Activated T-cell treated with anti-CD3 and anti-CD28 coated beads, Interleukin-2, amount 50 U/mL, for 48 hours (primary cell): ENCODE measurements at places on chromosomes 7 and 10.

GRCh38 chr7:23107781-23108180, 2.2 kb downstream of the KLHL7 start:
- no peak for DNase-seq

DNA sequence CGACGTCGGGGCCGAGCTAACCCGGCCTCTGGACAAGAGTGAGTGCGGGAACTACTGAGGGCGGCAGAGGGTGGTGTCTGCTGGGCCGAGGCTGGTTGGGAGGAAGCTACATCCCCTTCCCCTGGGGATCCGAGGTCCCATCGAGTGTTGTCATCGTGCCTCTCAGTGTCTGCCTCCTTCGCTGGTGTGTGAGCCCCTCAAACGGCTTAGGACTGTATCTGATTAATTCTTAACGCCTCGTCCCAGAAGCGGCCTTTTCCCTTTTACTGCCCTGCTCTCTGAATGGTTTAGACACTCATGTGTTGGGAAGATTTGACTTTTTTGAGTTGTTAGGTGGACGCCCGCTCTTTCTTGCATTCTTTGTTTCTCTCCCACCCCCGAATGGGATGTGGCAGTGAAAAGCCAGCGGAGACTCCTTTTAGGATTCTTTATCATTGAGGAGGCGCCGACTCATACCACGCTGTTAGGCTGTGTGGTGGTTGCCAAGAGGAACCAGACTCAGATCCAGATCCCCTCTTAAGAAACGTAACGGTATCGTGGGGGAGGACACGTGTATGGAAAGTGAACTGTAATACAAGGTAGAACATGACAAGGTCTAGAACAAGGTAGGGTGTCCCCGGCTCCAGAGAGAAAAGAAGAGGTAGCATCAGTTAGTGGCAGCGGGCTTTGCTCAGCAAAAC, 631 bp downstream of the SUPV3L1 start:
- DNase-seq = peak; percentile 37

DNA sequence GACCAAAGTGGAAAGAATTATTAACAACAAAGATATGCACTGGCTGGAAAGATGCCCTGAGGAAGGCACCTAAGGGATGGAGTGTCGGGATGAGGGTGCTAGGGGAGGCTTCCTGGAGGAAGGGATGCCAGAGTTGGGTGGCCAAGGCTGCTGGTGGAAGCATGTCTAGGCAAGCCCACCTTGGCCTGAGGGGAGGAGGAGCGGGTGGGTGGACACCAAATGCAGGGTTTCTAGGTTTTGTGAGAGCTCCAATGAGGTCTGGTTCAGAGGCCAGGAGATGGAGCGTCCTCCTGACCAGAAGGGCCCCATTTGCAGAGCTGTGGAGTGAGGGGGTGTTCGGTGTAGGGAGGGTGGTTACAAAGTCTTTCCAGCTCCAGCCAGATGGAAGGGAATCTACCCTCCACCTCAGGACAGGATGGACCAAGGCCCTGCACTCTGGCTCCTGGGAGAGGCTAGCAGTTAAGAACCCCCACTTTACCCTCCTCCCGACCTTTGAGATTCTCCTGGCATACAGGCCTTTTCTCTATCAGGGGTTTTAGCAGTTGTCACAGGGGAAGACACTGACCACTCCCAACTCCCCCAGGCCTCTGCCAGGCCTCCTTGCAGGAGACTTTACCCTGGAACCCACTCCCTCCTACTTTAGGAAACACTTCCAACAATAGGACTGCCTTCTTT, 3.0 kb upstream of the DDIT4 start:
- no peak for DNase-seq

DNA sequence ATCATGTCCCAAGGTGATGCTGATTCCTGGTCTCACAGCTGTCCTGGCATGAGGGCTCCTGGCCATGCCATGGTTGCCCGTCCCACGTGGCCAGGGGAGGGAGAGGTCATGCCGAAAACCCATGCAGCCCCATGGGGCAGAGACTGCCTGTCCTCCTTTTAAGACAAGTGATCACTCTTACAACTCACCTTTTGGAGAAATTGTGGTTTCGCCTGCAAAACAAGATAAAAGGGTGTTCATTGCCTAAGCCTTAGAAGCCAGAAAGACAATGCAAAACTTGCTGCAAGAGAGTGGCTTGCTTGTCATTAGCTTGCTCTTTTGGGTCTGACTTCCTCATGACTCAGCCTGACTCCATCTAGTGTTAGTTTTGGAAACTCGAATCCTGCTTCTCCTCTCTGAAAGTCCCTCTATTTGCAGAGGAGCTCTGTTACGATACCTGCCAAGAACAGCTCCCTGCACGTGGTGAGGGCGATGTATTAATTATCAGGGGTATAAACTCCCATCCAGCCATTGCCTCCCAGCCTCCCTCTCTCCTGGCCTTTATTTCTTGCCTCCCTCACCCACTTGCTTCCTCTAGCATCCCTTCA, 26.7 kb downstream of the TMEM273 start:
- DNase-seq = no peak

- DNase-seq = no peak
These were observed 14.9 kb upstream of the ZNF248 start for GRCh38 chr10:37872283-37872682.

GRCh38 chr10:80465839-80466590, 11.9 kb downstream of the TSPAN14 start:
- DNase-seq = peak; percentile 55

DNA sequence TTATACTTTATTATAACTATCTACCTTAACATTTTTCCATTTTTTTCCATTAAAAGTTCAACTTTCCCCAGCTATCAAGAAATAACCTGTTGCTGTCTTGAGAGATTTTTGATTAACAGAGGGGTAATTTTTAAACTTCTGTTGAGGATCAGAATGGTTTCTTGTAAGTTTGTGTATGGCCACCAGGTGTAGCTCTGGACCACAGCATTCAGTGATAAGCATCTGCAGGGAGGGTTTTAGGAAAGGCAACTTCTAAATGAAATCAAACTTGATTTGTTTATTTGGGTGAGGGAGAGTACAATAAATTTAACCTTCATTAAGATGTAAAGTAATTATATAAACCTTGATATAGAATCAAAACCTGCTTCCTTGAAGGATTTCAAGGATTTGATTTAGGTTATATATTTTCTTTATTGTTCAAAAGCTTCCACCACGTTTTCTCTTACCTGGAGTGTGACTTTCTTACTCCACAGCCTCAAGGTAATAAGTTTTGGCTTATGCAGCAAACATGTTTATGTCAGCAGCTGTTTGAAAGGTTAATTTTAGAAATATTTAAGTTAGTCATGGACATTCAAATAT, 153.3 kb downstream of the STK31 start:
- DNase-seq = no peak

- DNase-seq = no peak
These were observed 12.2 kb upstream of the CLCN1 start for GRCh38 chr7:143303733-143304132.

DNA sequence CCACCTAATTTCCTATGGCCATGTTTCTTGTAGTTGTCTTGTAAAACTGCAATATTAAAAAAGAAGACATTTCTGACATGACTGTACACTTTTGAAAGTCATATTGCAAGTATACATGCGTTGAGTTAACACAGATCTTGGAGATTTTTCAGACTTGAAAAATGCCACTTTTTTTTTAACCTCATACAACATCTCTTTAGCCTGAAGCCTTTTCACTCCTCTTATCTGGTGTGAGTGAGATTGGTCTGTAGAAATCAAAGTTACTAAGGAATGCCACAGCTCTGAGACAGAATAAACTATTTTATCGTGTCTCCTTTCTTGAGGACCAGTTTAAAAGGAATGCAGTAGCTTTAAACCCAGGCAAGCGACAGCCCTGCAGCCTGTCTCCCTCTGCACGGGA, 43.9 kb upstream of the NEUROD6 start:
- DNase-seq = no peak

GRCh38 chr7:87328281-87328680, 17.2 kb upstream of the CROT start:
- no peak for DNase-seq

GRCh38 chr7:104978460-104978859, 35.5 kb upstream of the KMT2E start:
- no peak for DNase-seq

DNA sequence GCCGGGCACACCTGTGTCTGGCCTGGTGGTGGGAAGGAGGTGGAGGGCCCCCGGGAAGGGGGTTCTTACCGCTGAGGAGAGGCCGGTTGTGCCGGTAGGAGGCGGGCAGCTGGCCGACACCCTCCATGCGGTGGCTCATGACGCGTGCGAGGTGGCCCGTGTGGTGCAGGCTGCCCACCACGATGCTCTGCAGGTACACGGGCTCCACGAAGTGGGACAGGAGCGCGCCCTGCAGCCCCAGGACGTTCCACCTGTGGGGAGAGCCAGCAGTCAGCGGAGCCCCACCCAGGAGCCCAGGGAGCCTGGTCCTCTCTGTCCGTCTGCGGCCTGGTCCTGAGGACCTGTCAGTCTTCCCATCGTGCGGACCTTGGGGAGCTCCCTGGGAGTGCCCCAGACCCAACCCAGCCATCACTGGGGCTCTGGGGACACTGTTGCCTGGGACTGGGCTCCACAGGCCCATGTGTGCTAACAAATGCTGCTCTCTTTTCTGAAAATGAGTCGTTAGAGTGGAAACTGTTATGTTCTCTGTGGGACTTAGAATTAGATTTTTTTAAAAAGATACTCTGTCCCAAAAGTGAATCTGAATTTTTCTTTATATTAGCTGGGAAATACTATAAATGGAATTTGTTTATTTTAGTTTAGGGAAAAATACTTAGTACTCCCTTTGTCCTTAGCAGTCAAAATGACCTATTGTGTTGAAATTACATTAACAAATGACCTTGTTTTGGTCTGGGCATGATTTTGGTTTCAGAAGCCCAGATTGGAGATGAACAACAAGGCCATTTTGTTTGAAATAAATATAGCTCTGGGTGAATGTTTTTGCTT, 143.9 kb downstream of the WDR37 start:
- peak; percentile 9 for DNase-seq

DNA sequence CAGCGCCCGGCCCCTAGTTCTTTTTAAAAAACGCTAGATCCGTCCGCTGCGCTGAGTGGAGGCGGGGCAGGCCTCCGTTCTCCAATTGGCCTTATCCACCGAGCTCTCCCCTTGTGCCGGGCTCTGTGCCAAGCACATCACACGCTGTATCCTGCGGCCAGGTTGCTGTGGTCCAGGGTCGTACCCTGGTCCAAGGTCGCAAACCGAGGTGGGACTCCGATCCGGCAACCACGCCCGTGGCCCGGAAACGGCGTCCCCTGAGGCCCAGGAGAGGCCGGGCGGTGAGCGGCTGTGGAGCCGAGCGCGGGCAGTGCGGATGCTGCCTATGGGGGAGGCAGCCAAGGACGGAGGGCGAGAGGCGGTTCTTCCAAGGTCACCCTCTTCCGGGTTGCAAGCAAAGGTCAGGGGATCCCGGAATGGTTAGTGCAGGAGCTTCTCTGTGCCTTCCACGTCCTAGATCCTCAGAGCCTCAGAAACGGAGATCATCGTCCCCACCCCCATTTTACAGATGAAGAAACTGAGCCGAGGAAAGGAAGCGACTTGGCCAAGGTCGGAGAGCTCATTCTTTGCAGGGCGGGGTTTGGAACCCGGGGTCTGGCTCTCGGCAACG, 72.4 kb upstream of the LRRC4 start:
- DNase-seq = peak; percentile 49

DNA sequence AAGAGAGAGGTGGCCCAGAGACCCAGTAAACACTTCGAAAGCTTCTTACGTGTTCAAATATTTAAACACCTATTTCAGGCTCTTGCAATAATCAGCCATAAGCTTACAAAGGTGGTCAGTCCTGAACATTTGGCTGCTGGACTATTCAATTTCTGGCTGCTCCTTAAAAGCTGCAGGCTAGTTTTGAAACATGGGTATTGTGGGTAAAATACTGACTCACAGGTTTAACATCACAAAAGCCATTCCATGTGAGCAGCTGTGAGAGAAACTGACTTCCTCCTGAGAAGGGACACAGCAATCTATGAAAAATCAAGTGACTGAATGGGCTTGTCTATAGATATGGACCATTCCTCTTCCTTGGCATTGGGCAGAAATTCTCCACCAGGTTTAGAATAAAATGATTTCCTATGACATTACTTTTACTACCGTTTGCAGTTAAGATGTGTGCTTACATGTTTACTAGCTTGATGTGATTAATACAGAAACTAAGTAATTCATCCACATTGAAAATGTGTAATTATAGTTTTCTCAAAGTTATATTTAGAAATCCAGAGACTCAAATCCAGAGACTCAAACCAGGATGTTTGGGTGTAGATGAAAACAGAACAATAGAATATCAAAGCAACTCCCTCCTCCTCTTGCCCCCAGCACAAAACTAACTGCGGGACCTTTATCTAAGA, 252.3 kb downstream of the GATA3 start:
- DNase-seq = no peak

DNA sequence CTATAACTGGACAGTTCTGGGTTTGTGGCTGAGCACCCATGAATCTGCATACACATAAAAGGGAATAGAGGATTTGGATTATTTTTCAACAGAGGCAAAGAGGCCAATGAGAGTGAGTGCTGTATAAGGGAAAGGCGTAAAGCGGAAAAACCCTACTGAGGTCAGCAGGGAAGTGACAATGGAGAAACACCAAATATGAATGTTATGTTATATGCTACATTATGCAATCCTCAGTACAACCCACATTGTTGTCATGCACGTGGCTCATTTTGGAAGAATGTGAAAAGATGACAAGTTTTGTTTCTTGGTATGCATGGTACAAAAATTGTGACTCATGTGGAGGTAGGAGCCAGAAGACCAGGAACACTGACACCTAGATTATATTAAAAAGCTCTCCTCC, 113.6 kb upstream of the AMPH start:
- no peak for DNase-seq

- no peak for DNase-seq
These were observed 114.2 kb downstream of the TES start for GRCh38 chr7:116324582-116324981.

DNA sequence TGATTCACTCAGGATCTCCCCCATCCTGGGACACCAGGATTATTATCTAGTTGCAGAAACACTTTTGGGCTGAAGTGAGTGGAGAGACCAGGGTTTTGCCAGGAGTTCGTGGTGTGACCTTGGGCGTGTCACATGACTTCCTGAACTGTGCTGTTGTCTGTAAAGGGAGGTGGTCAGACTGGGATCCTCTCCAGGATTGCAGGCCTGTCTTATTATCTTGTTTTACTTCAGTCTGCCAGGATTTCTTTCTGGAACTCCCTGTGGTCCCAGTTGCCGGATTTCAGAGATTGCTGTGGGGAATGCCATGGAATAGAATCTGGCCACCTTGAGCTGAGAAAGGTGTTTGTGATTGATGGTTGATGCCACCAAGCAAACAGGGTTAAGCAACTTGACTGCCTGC, 35.8 kb downstream of the CRCP start:
- no peak for DNase-seq
